ENCODE measurements at places on chromosomes 1 and 21.

GRCh38 chr1:167797015-167797414 lies 75.2 kb downstream of the MPZL1 start:
- peak; percentile 98 for DNase-seq

DNA sequence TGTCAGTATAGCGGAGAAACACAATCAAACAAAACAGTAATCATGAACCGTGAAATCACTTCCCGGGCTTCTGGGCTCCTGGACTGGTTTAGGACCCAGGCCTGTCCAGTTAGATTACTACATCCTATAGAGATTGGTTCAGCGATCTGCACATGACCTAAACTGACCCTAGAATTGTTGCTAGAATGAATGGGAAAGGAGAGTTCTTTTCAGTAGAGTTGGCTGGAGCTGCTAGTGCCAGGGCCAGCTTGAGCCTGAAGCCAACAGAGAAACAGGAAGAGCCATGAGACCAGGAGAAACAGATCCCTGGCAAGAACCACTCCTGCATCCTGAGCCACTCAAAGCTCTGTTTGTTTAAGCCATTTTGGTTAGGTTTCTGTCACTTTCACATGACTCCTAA lies 474.3 kb upstream of the C1orf87 start:
- no peak for DNase-seq

DNA sequence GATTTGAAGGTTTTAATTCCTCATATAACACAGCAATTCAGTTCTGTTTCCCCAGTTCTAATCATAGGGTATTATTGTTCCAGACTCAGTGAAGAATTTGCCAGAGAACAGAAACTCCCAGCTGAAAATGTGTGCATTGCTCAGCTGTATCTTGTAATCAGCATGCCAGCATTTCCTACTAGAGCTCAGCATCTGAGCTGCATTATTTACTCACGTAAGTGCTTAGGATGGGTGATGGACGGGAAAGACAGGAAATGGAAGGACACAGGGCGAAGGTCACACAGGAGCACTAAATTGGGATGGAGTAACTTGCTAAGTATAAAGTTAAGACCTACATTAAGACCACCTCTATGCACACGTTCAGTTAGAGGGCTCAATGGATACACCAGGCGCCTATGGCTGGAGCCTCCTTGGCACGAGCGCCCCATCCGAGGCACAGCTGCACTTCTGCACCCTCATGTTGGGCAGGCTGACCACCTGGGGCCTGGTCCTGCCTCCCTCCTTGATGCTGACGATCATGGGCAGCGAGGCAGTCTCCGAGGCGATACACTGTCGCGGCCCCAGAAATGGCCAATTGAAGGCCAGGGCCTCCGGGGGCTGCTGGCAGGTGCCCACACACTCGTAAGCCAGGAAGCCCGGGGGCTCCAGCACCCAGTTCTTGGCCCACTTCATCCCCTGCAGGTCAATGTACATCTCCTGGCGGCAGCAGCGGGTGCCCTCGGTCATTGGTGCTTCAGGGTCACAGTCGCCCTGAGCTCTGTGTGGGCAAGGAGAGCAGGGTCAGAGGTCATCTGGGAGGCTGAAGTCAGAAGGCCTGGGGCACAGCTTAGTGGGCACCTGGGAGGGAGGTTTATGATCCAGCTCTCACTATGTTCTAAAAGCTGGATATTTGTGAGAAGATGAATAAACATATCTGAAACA lies 3.7 kb downstream of the LEFTY2 start:
- no peak for DNase-seq

- DNase-seq: no peak
Observed at GRCh38 chr21:25558123-25558522, 49.2 kb downstream of the MRPL39 start.

DNA sequence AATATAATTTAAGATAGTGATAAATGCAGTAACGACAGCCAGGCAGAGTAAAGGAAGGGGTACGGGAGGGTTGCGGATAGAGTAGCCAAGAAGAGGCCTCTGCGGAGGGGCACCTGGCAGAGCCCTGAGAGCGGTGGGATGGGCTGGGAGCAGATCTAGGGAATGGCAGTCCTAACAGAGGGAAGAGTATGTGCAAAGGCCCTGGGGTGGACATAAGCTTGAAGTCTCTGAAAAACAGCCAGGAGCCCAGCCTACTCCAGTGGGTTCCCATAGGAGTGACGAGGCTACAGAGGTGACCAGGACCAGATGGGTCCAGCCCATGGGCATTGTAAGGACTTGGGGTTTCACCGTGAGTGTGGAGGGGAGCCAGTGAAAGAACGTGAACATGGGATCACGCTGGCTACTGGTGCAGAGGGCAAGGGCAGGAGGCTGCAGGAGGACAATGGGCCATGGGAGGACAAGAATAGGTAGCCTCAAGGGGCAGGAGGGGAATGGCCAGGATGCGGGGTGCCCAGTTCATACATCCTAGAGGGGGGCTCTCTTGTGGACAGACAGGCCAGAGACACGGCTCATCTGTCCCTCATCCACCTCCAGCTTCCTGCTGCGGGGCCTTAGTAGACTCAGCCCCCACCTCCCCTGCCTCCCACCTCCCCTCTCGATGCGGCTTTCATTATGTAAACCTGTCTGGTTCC lies 185.7 kb upstream of the VAMP3 start:
- DNase-seq: no peak

DNA sequence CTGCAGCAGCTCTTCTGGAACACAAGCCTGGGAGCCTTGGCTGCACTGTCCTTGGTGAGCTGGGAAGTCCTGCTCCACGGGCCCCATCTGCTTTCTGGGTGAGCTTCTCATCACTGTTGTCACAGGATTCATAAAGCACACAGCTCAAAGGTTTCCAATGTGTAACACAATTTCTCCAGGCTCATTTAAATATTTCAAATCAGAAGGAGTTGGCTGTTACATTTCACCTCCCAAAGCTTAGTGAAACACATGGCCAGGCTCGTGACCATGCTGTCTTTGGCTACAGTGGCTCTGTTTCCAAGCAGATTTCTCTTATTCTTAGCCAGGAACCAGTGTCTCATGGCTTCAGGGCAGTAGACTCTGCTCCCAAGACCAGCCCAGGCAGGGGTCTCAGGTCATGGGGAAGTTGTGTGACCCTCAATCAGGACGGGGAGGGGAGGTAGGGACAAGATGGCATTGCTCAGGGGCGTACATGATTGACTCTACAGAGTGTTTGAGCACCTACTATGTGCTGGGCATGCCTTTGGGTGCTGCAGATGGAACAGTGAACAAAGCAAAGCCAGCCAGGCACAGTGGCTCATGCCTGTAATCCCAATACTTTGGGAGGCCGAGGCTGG lies 353.0 kb downstream of the NPHP4 start:
- no peak for DNase-seq

- no peak for DNase-seq
Observed at GRCh38 chr1:61591351-61591750, 133.6 kb downstream of the TM2D1 start.

DNA sequence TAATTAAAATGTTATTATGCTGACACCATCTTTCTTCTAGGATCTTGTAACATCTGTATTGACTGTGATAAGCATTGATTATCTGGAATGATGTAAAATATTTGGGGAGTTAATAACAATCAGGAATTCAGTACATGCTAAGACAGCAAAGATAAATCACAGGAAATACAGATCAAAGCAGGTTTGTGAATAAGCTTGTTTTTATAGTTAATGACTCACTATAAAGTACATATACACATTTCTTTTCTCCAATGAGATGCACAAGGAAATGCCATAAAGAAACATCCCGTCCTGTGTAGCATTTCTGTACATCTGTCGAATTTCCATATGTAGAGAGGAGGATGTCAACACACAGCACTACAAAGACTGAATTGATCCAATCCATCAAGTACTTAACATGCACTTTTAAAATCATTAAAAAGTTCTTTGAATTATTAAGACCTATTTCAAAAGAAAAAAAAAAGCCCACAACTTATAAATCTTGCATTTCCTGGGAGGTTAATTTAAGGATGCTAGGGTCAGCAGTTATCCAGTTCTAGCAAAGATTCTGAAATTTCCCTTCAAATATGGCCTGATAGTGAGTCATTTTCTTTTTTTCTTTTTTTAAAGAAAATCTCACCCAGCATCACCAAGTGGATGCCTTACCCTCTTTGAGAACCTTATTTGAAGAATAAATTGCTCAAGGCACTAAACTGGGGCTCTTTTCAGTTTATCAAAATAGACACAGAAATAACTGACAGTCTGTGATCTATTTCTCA lies 243.2 kb upstream of the NR5A2 start:
- peak; percentile 61 for DNase-seq

GRCh38 chr1:156001662-156002171 lies 19.0 kb downstream of the SSR2 start:
- DNase-seq: peak; percentile 78

DNA sequence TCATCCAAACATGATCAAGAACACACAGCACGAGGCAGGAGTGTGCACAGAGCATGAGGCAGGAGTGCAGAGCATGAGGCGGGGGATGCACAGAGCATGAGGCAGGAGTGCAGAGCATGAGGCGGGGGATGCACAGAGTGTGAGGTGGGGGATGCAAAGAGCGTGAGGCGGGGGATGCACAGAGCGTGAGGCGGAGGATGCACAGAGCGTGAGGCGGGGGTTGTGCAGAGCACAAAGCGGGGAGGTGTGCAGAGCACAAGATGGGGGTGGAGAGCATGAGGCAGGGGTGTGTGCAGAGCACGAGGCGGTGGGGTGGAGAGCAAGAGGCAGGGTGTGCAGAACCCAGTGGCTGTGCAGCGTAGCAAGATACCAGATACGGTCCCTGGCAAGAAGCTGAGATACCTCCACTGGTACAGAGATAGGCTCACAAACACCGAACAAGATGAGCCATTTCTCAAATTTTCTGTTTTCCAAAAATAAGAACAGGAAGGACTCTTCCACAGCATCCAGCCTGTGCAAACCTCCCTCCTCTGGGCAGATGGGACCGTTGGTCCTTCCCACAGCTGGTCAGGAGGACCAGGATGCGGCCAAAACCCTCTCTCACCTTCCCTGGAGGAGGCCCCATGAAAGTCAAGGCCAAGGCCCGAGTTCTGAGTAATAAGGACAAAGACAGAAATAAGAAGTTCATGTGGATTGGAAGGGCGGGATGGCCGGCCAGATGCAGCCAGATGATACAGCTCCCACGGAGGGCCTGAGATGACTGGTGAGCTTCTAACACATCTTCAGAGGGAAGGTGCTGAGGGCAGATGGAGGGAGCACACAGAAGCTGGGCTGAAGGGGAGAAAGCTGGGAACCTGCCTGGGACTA lies 12.0 kb downstream of the SPATC1L start:
- no peak for DNase-seq

GRCh38 chr1:19057182-19057779 lies 100.8 kb upstream of the IFFO2 start:
- no peak for DNase-seq

- no peak for DNase-seq
Observed at GRCh38 chr1:160127865-160128523, 12.4 kb downstream of the ATP1A2 start.

DNA sequence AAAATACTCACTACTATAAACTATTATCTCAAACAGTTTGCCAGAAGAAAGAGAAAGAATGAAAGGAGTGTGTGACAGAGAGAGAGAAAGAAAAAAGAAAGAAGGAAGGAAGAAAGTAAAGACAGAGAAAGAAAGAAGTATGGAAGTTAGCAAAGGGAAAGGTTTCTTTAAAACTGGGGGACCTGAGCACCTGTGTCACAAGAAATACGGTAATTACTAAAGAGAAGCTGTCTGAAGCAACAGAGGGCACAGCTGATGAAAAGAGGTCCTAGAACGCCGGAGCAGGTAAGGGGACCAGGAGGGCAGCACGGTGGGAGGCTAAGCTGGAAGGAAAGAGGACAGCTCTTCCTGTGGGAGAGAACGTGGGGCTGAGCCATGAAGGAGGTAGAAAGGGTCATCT lies 163.6 kb downstream of the DSCAM start:
- no peak for DNase-seq

- no peak for DNase-seq
Observed at GRCh38 chr21:42530167-42530518, 16.5 kb downstream of the SLC37A1 start.

- no peak for DNase-seq
Observed at GRCh38 chr1:203228670-203229069, 803 bp downstream of the CHIT1 start.

GRCh38 chr1:183996396-183996795 lies 41.1 kb downstream of the COLGALT2 start:
- DNase-seq: no peak

DNA sequence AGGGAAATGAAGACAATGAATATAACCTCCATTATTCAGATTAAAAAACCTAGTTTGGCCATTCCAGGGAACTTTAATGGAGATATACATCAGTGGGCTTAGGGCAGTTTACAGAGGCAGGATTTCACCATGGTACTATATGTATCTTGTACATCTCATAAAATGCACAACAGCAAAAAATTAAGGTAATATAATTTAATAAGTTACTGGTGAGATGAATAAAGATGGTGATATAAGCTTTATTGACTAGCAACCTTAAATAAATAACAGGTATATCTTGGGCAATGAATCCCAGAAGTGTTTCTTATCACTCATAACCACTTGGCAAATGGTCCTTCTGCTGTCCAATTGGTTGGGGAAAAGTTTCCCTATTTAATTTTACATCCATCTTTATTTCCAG lies 29.0 kb downstream of the XCL1 start:
- DNase-seq: no peak

DNA sequence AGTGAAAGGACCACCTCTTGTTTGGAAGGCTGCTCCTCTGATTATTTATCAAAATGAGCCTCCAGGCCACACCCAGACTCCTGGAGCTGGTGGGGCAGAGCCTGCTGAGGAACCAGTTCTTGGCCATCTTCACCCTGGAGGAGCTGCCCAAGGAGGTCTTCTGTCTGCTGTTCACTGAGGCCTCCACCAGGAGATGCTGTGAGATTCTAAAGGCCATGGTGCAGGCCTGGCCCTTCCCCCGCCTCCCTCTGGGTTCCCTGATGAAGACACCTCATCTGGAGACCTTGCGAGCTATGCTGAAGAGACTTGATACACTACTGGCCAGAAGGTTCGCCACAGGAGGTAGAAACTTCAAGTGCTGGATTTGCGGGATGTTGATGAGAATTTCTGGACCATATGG lies 61.7 kb upstream of the GJA8 start:
- DNase-seq: no peak

GRCh38 chr1:109493227-109493626 lies 667 bp upstream of the CYB561D1 start:
- DNase-seq: no peak

DNA sequence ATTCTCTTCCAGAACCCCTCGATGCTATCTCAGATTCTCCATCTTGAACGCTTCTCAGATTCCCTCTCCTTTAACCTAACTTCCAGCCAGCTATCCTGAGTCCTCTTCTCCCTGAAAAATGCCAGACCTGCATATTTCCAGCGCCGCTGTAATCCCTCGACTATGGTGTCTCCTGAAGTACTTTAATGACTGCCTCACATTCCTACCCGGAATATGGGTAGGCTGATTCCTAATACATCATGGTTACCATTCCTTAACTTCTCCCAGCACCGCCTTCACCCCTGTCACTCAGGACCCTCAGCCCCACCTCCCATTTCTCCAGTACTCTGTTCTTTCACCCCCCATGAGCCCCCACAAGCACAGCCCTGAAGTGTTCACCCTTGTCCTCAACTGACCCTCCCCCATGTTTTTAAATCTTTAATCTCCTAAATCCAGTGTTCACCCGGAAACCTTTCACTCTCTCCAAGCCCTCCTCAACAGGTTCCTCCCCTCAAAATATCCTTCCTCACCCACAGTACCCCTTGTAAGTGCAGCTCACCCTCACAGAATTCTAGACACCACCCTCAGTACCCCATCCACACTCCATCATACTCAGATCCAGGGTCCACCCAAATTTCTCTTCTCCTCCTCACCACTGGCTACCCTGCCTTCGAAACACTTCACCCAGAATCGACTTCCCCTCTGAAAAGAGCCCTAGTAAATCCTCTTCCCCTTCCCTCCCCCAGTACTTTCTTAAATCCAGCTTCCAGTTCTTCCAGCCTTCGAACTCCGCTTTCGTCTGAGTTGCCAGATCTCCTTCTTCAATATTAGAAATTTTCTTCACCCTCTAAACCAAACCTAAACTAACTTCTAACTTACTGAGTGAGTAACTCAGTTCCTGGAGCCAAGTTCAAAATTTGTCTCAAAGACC lies 922 bp downstream of the CPT2 start:
- no peak for DNase-seq
